ENCODE measurements at places on chromosomes 3 and 15.

- DNase-seq: no peak
These were observed 49.8 kb upstream of the SLC4A7 start for GRCh38 chr3:27533718-27534573.

- no peak for DNase-seq
These were observed 66.5 kb downstream of the LEKR1 start for GRCh38 chr3:156892701-156893100.

DNA sequence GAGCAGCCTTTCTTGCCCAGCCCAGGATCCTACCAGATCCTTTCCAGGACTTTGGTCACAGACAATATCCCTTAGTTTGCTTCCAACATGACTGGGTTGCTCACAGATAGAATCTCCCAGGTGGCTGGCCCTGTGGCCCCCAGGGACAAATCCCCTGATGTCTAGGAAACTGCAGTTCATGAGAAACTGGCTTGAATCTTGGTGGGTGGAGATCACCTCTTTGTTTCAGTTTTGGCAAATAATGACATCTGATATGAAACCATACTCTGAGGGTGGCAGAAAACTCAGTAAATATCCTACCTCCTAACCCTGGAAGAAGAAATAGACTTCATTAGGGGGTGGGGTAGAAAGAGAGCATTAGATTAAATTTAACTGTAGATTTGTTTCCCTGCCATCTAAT lies 44.1 kb upstream of the PFN2 start:
- no peak for DNase-seq

DNA sequence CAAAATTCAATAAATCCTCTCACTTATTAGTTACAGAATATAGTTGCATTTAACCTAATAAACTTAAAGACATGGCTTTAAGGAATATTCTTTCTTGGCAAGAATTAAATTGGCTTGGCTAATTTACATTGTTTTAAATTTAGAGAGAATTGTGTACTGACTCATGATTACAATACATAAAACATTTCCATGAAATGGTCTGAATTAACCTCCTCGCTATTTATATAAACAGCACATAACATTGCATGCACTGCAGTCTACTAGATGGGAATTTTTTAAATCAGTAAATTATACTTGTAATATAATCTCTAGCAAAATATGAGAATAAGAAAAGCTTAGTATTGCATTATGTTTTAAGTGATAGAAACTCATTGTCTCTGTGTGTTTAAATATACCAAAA lies 268.9 kb downstream of the SHOX2 start:
- no peak for DNase-seq

DNA sequence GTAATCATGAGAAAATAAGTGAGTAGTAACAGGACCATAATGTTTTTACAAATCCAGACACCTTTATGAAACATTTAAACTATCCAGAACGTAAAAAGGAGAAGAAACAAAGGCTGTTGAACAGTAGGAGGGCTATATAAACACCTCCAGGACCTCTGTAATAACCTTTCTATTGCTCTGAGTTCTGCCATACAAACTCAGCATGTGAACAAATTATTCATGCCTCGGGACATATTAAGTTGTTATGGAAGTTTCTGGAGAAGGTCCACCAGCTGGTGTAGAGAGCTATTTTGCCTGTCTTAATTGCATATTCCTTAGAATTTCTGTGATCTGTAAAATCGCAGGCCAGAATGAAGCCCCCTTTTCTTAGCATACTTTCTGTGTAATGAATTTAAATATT lies 256.3 kb downstream of the UBE2E2 start:
- no peak for DNase-seq

All from glutamatergic neuron (in vitro differentiated cells).